ENCODE measurements at places on chromosomes 1 and 21. TPM values are rescaled to one million over a fixed set of nuclear protein-coding genes. Genes with fewer than 3 reads are reported as not detected.

The LINGO4 gene
- total RNA-seq: not detected

The F13B gene
- total RNA-seq: not detected

The BRINP3 gene
- total RNA-seq: not detected

The KLF17 gene
- total RNA-seq: 1.4 TPM

The ZNF593OS gene
- total RNA-seq: not detected

The KDF1 gene
- total RNA-seq: not detected

The ANGPTL3 gene
- total RNA-seq: 0.11 TPM

The OR2L3 gene
- not detected for total RNA-seq

The ZMYND12 gene
- total RNA-seq: 2.2 TPM

The CD1B gene
- total RNA-seq: not detected

The WASF2 gene
- total RNA-seq: 30.1 TPM

The TTC24 gene
- total RNA-seq: not detected

The SLX9 gene
- total RNA-seq: 15.0 TPM

The DCDC2B gene
- total RNA-seq: not detected

The ASCL5 gene
- not detected for total RNA-seq

The LGR6 gene
- total RNA-seq: under 0.01 TPM

The VHLL gene
- total RNA-seq: 0.22 TPM

The CHODL gene
- total RNA-seq: not detected

The PDE4B gene
- total RNA-seq: 52.1 TPM

The ZNF697 gene
- total RNA-seq: 9.4 TPM

The ATP1A4 gene
- total RNA-seq: not detected

The C1orf116 gene
- total RNA-seq: not detected

The GPN2 gene
- total RNA-seq: 9.9 TPM

The GIPC2 gene
- 0.13 TPM for total RNA-seq

The CD244 gene
- total RNA-seq: not detected

The INTS11 gene
- 46.8 TPM for total RNA-seq

The SLC45A1 gene
- total RNA-seq: 0.86 TPM

The CLCA1 gene
- total RNA-seq: not detected
